Stimulated activated CD4-positive, alpha-beta T cell treated with anti-CD3 and anti-CD28 coated beads, Interleukin-12 subunit alpha, Interleukin-12 subunit beta, amount 100 ng/mL, for 48 hours (primary cell): ENCODE measurements at places on chromosomes 6 and 20.

DNA sequence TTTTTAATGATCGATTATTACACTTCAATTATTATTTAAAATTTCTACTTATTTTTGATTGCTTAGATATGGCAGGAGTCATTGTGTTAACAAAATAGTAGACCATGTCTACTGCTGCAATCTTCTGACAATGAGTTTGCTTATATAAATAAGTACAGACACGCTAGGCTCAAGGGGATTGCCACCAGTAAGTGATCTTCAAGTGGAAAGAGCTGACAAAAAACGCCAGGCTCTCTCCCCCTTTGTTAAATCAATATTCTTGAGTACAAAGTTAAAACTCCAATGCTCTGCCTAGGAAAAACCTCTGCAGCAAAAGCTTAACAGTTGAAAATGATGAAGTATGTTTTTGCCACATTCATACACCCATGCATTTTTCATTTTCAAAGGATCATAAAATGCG lies 738.1 kb downstream of the HDGFL1 start:
- no peak for DNase-seq

DNA sequence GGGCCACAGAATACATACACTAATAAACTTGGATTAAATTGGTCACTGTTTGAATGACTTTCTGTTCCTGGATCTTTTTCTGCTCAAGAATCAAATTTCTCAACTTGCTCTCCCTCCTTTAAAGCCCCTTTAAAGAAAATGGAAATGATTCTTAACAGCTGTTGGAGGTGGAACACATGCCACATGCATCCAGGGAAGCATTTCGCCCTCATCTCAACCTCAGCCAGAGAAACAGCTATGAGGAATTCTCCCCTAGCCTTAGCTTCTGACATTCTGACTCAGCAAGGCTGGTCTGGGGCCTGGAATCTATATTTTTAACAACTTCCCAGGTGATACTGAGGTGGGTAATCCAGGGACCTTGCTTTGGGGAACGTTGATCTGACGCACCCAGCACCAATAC lies 263.4 kb upstream of the ECI2 start:
- DNase-seq: no peak

DNA sequence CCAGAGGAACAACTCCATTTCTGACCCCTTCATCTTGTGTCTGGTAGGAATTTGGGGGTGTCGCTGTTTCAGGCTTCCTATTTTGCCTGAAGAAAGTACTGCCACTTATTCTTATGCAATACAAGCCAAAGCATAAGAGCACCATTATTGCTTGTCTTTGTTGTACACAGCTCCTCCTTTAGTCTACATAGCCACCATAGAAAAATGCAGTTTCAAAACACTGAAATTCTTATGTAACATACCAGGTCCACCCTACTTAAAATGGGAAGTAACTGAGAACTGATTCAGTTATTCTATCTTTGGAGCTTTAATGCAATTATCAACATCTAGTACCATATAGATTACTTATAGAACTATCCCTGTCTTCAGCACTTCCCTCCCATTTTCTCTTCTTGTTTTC lies 255.5 kb downstream of the ARHGAP18 start:
- no peak for DNase-seq

GRCh38 chr20:5933802-5934436 lies 16.4 kb downstream of the TRMT6 start:
- DNase-seq: no peak

GRCh38 chr6:141097471-141097870 lies 1035.3 kb upstream of the GJE1 start:
- DNase-seq: no peak

DNA sequence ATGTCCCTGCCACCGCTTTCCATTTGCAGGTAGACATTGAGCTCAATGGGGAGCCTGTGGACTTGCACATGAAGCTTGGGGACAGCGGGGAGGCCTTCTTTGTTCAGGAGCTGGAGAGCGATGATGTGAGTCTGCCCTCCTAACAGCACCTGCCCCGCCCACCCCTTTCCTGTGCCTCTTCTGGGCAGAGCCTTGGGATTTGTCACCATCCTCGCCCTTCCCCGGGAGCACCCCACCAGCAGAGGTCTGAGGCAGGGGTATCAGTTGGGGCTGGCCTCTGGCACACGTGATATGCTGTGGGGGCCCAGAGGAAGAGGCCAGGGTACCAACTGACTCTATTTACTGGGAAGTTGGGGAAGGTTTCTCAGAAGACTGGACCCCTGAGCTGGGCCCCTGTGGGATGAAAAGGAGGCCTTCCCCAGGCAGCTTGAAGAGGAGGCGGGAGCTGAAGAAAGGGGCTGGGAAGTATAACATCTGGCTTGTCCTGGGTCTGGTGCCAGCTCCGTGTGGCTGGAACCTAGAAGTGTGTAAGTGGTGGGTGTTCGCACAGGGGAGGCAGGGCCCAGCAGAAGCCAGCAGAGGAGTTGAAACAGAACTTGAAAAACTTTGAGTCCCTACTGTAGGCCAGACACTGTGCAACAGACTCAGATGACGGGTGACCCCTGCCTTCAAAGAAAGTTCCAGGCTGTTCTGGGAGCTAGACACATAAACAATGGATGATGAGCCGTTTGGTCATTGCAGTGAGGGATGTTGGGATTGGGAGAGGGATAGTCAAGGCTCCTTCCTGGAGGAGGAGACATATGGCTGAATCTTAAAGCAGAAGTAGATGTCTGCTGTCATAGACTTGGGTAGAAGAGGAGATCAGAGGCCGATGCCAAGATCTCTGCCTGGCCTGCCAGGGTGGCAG lies 7.2 kb downstream of the LPIN3 start:
- no peak for DNase-seq

DNA sequence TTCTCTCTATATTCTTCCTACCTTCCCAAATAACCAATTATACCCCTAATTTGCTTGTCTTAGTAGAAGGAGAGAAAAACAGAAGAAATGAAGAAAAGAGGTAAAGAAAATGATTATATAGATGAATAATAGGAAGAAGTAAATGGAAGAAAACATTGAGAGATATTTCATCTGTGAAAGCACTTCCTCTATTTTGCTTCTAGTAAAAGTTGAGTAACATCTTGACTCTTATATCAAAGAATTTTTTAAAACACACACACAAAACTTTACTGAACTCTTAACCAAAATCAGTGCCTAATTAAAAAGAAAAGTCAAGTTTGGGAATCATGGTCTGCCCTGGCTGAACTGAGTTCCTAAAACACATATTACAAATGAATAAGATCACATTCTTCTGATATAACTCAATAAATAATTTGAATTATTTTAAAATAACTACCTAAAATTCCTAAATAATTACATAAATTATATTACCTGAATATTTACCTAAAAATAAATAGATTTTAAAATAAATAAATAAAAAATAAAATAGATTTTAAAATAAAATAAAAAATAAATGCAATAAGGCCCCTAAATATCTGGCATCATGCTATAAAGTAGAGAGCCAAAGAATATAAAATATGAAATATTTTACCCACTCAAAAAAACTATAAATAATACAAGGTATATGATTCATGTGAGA lies 8.8 kb downstream of the SLC17A2 start:
- no peak for DNase-seq

GRCh38 chr20:43057317-43057716 lies 132.4 kb downstream of the PTPRT start:
- no peak for DNase-seq

GRCh38 chr20:13261460-13262301 lies 40.6 kb downstream of the ISM1 start:
- DNase-seq: peak; percentile 43

DNA sequence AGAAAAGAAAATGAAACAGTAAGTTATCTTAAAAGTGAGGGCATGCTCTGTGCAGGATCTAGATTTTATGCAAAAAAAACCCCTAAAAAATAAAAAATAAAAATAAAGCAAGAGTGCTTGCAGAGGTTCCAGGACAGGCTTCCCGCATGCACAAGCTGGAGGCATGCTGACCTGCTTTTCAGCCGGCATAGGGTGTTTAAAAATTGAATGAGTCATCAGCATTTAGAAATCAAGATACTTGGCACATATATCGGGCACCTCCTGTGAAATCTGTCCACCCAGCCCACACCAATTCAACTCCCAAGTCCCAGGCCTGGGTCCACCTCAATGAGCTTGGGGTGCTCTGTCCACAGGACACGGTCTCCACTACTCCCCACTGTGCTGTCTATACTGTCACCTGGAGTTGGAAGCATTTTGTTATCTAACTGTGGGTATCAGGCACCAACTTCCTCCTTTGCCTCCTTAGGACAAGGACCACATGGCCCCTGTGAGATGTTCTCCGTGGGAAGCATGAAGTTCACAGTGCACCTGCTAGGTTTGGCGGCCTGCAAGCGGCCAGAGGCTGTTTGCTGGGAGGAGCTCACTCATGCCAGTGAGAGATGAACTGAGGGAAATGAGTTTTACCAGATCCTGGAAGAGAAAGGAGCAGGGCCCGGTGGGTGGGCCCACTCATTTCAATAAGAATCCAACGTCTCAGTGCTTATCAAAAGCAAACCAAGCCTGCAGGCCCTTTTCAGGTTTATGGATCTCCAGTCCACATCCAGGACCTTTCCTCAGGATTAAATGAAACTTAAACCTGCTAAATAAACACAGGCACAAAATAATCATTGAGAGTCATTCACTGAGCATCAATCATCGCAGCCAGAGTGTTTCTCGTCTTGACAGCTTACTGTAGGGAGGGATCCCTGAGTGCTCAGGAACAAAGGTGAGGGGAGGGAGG lies 121.1 kb downstream of the FOXA2 start:
- DNase-seq: no peak

GRCh38 chr20:53901064-53901463 lies 169.3 kb downstream of the BCAS1 start:
- no peak for DNase-seq

- no peak for DNase-seq
Measured at GRCh38 chr20:4434681-4435080, 287.0 kb upstream of the PRND start.

GRCh38 chr20:24670981-24671380 lies 201.6 kb downstream of the SYNDIG1 start:
- no peak for DNase-seq

DNA sequence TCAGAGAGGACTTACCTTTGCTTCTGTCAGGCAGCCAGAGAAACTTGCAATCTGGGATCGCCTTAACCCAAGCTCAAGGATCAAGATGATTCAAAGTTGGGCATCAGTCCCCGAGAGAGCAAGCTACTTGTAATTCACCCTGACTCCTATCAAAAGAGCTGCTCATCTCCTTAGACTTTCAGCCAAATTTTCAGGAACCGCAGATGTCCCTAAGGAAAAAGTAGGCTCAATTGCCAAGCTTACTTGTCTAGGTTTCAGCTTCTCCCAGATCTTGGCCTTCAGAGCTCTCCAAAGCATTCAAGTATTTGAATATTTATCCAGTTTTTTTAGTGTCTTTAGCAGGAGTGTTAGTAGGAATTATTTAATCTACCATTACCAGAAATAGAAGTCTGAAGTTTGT lies 434.1 kb upstream of the MMS22L start:
- no peak for DNase-seq

DNA sequence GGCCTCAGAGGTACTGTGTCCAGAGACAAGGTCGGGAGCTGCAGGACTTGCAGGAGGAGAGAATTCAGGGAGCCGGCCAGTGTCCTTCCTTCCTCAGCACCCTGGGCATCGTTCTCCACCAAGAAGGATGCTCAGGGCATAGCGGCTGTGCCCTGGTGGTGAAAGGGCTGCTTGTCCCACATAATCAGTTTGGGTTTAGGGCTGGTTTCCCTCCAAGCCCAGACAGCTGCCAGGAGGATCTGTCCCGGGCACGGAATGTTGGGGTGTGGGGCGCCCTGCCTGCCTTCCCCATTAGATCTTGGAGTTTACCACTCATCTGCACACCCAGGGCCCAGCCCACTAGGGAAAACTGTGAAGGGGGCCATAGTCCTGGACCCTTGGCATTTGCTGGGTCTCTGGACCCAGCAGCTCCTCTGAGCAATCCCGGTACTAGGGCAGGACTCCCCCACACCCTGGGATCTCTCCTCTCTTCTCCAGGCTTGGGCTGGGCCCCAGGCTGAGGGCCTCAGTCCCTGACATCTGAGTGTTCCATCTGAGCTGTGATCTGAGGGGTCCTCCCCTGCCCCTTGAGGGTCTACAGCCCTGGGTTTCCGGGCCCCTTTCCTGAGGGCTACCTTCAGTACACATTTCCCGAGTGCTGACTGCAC lies 18.6 kb upstream of the SPDEF start:
- DNase-seq: no peak

GRCh38 chr20:17642404-17643269 lies 39.4 kb downstream of the RRBP1 start:
- no peak for DNase-seq

- DNase-seq: no peak
Measured at GRCh38 chr6:106617302-106617701, 12.0 kb downstream of the RTN4IP1 start.

- DNase-seq: no peak
Measured at GRCh38 chr20:2093159-2093781, 8.4 kb upstream of the STK35 start.

DNA sequence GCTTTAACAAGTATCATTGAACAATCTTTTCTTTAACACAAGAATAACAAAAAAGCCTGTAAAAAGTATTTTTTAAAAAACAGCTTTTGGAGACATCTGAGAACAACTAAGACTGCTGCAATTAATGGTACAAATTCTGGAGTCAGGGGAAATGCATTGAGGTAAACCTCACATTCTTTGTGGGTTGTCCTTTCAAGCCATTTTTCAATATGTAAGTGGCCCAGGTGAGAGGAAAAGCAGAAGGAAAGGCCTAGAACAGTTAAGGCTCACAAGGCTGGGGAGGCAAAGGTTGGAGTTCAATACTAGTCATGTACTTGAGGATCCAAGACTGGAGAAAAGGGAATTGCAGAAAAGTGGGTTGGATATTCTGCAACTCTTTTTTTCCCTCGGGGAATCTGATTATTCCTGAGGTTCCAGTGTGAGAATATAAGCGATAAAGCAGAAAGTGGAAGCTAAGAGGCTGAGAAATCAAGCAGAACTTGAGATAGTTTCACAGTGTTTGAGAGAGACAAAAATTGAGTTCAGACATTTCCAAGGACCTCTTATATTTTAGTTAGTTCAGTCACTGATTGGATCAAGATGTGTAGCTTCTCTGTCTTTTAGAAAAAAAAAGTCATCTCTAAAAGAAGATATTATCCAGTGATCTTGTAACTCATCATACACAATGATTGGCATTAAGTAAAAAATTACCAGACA lies 25.0 kb upstream of the TXLNB start:
- no peak for DNase-seq

DNA sequence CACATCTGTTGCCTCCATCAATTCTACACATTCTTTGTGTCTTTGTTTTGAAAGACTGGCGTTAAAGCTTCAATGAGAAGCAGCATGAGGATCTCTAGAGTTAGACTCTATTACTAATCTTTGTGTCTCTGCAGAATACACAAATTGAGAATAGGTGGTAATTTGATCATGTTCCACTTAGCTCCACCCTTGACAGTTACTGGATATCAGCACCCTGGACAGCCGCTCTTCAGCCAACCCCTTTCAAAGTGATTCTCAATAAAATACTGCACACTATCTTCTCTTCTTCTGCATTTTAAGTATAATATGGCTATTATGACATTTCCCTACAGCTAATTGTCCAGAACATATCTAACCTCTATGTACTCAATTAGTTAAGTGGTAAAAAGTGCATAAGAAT lies 54.3 kb upstream of the CNR1 start:
- no peak for DNase-seq

GRCh38 chr6:125926711-125927110 lies 29.9 kb upstream of the HINT3 start:
- DNase-seq: no peak
